Endodermal cell (in vitro differentiated cells): ENCODE measurements at places on chromosomes 6 and 20.
A peak's percentile ranks its signal among the peaks of the same experiment; 100 is the strongest.

DNA sequence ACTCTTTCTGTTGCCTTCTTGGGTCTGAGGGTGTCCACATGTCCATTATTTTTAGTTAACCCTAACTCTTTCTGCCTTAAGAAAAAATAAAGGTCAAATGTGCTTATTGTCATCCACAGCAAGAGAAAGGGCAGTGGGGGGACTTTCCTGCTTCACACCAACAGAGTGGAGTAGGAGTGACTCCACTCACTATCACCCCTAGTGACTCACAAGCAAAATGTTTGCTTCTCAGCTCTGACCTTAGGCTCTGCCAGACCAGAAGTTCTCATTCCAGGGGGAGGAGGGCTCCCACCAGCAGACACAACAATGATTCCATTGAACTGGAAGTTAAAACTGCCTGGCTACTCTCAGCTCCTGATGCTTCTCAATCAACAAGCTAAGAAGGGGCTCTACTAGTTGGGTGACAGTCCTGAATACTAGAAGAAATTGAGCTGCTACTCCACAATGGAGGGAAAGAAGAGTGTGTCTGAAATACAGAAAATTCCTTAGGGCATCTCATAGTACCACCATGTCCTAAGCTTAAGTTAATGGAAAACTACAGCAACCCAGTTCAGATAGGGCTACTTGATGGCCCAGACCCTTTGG lies 83.9 kb upstream of the AFDN start:
- peak; percentile 76 for DNase-seq

DNA sequence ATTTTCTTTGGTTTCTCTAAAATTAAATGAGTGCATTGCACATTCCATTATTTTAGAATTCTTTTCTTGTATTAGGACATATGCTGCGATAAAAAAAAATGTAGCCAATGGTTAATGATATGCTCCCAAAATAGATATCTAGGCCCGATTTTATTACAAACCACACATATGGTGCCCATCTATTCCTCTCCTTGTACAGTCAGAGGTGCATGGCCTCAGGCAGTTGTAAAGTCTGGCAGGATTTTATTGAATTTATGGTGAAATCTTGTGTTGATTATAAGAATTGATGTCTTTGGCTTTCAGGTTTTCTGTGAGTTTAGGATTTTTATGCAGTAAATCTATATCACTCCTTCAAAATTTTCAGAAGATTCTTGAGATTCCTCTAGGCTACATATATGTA lies 192.2 kb downstream of the RFPL4B start:
- DNase-seq: no peak

- DNase-seq: no peak
These were observed 61.1 kb downstream of the TBC1D7 start for GRCh38 chr6:13267142-13267651.

DNA sequence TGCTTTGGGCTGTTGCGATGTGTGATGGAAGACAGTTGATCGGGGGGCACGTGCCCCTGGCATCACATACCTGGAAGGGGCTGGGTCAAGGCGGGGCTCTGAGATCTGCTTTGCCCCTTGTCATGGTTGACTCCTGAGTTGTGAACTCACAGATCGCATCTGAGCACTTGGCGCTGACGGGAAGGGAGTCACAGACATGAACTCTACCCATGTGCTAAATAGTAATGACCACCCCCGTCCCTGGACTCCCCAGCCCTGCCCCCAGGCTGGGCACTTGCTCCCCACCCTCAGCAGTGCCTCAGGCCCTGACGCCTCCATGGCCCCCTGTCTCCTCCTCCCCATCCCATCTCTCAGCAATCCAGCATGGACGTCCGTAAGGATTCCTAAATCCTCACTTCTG lies 107.0 kb downstream of the SYNDIG1 start:
- no peak for DNase-seq

DNA sequence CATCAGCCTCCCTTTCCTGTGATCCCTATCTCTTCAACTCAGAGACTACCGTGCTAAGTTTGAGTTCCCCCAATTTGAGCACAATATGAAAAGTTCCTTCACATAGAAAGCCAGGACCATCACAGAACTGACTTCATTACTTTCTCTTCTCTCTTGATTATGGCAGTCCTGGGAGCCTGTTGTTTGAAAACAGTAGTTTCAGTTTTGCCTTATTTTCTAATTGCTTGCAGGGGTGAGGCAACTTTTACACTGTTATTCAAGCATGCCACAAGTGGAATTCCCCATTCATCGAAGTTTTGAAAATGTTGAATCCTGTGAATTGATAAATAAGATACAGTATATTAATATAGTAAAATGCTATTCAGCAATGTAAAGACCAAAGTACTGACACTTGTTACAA lies 569.7 kb upstream of the MARCKS start:
- no peak for DNase-seq

DNA sequence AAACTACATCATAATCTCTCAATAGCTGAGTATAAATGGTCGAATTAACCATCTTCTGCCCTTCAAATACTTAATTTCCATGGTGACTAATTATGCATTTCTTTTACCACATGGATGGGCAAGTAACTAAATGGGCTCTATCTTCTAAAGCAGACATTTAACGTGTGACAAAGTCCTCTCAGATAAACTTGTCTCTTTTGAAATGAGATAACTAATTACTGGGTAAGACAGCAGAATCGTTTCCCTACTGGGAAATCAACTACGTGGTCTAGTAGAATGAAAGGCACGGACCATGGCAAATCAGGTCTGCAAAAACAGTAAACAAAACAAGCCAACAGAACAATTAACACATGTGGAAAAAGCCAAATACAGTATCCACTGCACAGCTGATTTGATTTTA lies 137.7 kb downstream of the BACH2 start:
- no peak for DNase-seq

DNA sequence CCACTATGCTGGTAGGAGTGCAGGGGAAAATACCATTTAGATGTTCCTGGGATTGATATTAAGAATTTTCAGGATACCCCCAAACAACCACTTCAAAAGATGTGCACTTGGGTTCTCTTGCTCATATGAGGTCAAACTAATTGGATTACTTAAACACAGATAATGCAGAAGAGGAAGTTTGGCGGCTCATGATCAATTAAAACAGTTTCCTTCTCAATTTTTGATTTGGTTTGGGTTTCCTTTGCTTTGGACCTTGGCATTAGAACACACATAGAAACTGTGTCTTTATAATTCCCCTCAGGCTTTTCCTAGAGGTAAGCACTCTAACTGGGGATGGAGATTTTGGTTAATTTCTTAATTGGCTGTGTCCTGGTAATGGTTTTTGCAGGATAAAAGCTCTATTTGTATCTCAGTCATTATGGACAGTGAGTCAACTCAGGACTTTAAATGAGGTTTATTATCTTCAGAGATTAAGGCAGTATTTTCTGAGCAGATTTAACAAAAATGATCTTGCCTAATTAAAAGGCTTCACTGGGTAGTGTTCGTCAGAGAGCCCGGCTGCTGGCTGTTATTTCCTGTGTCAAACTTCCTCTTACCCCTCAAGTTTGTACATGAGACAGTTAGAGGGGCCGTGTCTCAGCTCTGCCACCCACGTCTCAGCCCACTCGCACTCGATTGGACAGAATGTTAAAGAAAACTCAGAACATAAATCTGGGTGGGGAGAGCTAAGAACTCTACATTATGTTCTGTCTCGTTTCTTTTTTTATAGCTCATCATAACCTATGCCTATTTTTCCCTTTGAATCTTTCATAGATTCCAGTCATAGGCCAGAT lies 50.3 kb upstream of the PREP start:
- no peak for DNase-seq

DNA sequence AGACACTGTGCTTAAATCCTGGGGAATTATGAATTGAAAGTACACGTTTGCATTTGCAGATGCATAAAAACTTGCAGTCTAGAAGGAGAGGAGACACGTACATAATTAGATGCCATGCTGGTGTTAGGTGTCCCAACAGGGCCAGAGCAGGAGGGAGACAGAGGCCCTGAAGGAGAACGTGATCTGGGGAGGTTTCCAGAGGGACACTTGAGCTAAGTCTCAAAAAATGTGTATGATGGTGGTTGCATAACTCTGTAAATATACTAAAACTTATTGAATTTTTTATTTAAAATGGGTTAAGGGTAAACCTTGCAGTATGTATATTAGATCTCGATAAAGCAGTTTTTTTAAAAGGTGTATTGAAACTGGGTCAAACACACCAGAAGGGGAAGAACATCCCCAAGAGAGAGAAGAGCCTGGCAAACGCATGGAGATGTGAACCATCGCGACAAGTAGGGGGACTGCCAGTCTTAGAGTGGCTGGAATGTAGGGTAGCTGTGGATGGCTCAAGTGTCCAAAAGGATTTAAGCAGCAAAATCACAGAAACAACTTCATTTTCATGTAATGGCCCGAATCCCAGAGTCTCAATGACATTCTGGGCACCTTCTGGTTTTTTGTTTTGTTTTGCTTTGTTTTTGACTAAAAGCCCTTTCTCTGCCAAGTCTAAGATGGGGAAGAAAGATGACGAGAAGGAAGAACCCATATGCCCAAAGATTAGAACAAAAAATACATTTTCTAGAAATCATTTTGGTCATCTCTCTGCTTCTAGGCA lies 15.3 kb downstream of the TRAF3IP2 start:
- DNase-seq: no peak

GRCh38 chr6:31122791-31123706 lies 2.8 kb upstream of the CDSN start:
- no peak for DNase-seq

DNA sequence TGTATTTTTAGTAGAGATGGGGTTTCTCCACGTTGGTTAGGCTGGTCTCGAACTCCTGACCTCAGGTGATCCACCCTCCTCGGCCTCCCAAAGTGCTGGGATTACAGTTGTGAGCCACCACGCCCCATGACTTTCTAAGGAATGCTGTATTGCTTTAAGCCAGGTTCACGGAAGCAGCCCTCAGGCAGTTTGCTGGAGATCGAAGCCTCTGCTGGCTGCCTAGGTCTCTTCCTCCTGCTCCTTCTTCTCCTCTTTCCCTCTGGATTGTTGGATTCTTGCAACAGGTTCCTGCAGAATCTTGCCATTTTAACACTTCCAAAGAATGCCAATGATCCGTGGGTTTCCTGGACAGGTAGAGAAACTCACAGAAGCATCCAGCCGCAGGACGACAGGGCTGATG lies 29.3 kb upstream of the B4GALT5 start:
- no peak for DNase-seq

DNA sequence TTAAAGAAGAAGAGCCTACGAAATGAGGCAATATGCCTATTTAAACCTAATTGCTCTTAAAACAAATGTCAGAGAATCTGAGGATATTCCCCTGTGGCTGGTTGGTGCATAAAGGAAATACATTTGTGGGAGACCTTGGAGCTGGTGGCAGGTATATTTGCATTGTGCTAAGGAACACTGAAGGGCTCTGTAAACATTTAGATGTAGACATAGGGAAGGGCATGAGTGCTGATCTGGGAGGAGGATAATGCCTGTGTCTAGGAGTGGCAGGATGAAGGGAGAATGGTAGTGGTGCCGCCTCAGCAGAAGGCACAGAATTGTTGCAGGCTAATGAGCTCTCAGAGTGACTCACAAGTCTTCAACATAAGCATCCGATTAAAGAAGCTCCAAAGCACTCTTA lies 85.8 kb downstream of the CD164 start:
- DNase-seq: no peak

DNA sequence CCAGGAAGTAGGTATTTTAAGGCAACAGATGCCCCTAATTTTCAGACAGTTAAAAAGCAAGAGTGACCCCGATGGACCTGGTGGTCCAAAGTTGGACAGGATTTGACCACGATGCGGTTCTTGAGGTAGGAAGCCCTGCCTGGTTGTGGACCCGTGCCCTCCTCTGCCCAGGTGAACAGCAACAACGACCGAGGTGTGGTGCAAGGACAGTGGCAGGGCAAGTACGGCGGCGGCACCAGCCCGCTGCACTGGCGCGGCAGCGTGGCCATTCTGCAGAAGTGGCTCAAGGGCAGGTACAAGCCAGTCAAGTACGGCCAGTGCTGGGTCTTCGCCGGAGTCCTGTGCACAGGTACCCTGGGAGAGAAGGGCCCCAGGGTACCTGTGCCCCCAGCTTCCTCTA lies 18.7 kb downstream of the TGM6 start:
- DNase-seq: no peak

DNA sequence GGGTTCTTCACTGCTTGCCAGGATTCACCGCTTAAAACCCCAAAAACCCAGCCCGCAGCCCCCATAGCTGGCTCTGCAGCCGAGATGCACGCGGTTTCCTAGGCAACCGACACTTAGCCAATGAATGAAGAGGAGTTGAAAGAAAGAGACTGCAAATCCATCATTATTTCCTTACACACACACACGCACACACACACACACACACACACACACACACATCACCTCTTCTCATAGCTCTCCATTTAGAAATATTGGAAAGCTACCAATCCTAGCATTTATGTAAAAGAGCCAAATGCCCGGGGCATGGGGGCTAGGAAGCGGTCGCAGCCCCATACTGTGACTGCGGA lies 3.4 kb upstream of the TUBB2B start:
- peak; percentile 83 for DNase-seq

DNA sequence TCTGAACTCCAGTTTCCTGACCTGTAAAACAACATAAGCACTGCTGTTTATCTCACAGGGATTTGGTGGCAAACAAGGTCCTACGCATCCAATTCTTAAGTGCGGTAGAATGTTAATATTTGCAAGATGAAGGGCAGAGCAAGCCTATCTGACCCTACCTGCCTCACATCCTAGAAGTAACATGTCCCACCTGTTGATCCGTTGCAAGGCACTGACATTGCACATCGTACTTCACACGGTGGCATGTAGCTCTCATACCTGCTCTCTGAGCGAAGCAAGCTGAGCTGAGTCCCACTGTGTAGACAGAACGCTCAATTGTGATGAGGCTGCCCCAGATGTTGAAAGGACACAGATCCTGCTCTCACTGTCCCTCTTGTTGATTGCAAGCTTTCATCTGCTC lies 154.7 kb upstream of the PDE10A start:
- DNase-seq: peak; percentile 53

DNA sequence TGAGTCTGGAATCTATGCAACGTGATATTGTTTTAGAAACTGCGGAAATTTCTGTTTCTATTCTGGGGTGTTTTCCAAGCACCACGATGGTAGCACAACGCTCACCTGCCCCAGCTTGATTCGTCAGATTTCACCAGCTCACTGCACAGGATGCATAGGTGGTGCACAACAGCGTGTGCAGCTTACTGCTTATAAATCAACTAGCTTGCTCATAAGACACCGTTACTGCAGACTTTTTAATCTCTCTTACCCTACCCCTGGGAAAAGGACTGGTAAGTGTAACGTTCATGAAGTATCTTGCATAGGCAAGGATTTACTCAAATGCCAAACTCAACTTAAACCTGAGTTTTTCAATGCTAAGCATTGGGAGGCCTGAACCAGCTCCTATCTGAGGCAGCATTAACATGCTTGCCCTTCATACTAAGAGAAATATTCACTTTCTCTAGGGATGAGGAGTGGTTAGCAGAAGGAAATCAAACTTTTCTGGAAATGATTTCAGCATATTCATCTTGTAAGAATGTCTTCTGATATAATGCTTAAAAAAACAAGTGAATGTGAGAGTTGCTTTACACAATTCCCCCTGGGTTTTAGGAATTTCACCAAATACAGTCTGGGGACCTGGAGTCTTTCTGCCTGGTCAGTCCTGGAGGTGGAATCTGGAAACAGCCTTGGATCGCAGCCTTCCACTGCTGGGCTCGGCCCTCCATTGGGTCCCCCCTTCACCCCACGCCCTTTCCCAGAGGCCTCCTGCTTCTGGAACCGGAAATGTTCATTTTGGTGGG lies 100.6 kb downstream of the DACT2 start:
- DNase-seq: peak; percentile 20
